ENCODE measurements at places on chromosomes 5 and 9.

GRCh38 chr9:93464395-93464794 lies 11.0 kb upstream of the FAM120AOS start:
- DNase-seq = no peak

- DNase-seq = no peak
These were observed 53.7 kb upstream of the DAB2IP start for GRCh38 chr9:121597698-121598166.

DNA sequence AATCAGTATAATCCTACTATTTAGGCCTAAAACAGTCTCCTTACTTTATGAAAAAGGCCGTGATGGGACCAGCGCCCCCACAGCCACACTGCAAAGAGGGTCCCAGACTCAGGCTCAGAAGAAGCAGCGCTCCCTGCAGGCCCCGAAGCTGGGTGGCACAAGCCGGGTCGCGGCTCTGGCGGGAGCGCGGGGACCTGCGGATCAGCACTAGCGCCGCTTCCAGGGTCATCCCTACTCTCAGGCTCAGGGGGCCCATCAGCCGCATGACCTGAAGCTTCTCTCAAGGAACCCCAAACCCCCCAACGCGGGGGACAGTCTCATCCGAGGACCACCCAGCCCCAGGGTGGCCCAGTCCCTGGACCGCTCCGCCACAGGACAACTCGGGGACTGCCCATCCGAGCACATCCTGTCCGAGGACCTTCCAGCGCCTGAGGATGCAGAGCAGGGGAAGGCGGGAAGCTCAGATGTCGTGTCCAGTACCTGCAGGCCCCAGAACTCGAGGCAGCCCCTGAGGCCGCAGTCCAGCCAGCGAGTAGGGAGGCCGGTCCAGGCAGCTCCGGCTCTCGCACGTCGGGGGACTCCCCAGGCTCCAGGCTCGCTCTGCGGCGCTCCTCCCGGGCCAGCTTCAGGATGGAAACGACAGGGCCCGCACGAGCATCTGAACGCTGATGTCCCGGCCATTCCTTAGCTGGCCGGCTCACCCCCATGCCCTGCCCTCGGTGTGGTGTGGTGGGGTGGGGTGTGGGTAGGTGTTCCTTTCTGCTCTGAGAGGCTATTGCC lies 32.4 kb upstream of the CDK20 start:
- no peak for DNase-seq

DNA sequence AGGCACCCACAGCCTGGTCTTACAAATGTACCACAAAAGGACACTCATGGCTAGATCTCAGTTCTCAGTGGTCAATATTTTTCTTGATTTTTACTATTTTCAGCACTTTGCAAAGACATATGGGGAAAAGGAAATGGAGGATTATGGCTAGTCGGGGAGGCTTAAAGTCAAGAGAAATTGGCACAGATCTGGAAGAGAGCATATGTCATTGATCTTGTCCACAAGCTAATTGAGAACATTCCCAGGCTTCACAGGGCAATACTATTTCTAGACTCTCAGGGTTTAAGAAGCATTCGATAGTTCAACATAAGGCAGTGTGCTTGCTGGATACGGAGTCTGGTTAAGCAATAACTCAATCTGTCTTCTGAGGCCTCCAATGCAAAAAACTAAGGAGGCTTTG lies 285.8 kb downstream of the ZNF608 start:
- no peak for DNase-seq

- no peak for DNase-seq
These were observed 1.3 kb downstream of the RAI14 start for GRCh38 chr5:34657274-34657921.

- peak; percentile 85 for DNase-seq
These were observed 79.4 kb downstream of the ESM1 start for GRCh38 chr5:54905942-54906537.

DNA sequence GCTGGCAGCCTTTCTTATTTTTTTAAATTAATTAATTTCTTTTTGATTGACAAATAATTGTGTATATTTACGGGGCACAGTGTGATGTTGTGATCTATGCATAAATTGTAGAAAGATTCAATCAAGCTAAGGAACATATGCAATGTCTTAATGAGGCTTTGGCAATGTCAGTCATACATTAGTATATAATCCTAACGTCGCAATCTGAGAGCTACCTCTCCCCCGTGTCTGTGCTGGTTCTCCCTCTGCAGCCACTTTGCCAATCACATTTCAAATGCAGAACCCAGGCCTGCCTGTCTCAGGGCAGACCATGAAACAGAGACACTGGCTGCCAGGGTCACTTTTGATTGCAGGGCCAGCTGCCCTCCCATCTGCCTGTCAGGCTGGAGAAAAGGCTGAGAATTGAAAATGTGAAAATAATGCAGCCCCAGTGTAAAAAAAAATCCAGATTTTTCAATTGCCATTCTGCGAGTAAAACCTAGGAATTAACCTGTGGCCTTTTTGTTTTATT lies 56.3 kb downstream of the SLC24A2 start:
- no peak for DNase-seq

DNA sequence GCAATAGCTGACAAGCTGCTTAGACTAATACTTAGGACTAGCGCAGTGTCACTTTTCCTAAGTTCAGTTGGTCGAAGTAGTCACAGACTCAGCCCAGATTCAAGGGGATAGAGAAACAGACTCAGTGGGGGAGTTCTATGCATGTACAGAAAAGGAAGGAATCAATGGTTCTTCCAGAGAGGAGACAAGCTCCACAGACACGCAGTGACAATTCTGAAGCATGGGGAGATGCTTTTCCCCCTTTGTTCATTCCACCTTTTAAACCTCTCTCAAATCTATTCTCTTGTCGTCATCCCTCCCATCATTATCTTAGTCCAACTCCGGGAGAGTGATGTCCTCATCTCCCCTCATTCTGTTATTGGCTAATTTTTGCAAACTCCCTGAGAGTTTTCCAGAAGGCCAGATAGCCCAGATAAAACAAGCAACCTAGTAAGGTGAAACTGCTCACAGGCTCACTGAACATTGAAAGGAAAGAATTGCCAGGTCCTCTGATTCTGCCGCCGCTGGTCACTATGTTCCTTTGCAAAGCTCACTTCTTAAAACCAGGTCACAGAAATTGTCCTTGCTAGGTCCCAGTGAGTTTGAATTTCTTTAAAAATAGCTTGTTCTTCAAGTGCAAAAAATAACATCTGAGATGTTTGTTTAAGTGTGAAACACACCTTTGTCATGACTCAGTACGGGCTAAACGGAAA lies 13.4 kb upstream of the STRBP start:
- no peak for DNase-seq

DNA sequence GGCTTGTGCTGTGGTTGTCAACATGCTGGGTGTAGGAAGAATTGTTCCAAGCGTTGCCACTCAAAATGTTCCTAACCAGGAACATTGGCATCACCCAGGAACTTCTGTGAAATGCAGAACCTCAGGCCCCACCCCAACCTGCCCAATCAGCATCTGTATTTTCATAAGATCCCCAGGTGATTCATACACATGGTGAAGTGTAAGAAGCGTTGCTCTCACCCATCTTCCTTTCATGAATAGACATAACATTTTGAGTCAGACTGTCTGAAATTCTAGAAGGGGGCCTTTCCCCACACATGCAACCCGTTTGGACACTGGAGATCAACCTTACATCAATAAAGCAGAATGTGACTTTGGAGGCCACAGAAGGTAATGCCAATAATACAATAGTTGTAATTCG lies 9.3 kb upstream of the AFAP1L1 start:
- DNase-seq = no peak

DNA sequence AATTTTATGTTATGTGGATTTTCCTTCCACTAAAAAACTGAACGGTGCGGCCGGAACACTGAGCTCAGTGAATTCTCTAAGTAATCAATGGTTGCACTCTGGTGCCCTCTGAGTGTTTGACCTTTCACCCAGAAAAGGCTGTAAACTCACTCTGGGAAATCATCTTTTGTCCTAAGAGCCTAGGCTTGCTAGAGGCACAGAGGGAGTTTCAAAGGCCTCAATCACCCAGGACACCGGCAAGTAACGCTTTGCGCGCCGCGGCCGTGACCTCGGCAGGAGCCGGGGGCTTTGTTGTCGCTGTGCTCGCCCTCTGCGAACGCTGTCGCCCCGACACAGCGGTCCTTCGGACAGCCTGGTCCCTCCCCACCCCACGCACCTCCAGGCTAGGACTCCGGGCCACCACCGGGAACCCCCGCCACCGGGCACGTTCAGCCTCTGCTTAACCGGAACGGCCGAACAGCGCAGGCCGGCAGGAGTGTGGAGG lies 703 bp downstream of the ISCA1 start:
- DNase-seq = no peak

DNA sequence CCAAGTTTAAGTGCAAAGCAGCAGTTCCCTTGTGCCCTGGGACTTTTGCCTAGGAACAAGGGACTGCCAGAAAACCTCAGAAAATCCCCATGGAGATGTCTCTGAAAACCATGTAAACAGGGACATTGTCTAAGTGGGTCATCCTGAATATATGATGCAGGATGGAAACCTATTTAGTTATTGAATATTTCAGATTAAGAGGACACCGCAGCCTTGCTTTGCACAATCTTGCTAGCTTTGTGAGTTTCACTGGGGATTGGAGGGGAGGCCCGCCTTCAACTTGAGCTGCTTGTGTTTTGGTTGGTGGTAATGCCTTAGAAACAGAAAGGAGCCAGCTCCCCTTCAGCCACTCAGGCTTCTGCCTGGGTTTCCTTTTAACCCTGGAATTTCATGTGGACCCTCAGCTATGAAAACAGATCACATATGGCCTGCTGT lies 112.8 kb downstream of the C9orf152 start:
- no peak for DNase-seq

DNA sequence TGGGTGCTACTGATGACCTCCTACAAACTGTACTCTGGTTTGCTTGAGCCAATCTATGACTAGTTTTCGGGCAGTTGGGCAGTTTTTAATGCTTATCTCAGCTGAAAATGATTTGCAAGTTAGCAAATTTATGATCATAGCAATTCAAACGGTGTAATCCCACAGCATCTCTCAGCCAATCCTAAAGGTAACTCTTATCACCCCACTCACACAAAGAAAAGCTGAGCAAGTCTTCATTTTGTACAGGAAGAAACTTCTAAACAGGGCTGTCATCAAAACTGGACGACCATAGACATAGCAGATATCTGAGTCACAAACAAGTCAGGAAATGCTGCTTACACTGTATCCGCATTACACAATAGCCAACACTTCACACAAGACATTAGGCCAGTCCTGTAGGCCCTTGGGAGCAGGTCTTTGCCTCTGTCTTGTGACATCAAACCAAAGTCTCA lies 2.6 kb upstream of the ENC1 start:
- no peak for DNase-seq

- DNase-seq = no peak
These were observed 585.5 kb downstream of the ISL1 start for GRCh38 chr5:51968756-51969155.

DNA sequence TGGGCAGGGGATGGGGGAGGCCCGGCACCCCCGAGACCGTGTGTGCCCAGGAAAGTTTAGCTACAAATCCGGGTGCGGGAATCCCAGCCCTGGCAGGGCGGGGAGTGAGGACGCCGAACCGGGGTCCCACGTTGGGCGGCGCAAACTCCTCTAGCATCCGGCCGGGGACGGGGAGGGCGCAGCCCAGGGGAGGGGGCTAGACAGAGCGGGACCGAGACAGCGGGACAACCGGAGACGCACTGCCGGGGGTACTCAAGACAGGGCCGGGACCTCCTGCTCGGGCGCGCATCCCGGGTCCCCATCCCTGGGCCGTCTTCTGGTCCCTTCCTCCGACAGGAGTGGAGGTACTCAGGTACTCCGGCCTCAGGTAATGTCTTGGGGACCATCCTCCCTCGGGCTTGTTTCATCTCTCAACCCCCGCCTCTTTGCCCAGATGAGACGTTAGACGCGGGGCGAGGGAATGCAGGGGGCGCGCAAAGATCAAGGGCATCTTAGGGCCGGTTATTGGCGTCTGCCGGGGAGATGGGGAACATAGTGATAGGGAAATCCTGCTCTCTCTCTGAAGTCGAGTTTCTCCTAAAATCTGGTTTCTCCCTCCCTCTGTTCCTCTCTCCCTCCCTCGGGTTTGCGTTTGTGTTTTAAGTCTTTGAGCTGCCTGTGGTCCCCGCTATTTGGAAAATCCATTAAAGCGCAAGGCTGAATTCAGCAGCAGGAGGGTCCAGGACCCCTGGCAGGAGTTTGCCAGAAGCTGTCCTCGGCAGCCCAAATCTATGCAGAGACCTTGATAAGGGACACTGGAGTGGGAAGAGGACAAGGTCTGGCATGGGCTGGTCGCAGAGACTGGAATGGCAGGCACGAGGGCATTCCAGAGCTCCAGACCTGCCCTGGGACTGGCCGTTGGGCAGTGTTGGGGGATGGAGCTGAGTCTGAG lies 815 bp downstream of the PDZD2 start:
- peak; percentile 63 for DNase-seq

GRCh38 chr9:129968690-129969485 lies 74.1 kb downstream of the FNBP1 start:
- no peak for DNase-seq

DNA sequence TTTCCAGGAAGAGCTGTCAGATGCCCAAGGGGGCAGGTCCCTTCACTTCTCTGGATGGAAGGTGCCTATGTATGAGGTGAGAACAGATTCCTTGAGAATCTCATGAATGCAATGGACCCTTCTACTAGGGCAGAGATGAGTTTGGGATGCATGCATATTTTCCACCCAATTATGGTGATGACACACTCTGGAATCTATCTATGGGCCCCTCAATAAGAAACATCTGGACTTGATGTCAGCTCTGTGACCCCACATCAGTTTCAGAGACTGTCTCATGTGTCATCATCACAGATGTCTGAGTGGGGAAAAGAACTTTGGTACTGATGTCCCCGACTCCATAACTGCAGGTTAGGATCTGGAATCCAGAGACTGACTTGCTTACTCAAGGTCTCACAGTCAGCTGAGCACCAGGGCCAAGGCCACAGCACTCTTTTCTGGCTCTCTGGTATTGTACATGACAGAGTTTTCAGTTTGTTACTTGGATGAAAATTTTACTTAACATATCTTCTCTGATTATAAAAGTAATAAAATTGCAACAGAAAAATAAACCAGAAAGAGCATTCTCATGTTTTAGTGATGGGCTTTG lies 177.0 kb downstream of the DCP2 start:
- no peak for DNase-seq

DNA sequence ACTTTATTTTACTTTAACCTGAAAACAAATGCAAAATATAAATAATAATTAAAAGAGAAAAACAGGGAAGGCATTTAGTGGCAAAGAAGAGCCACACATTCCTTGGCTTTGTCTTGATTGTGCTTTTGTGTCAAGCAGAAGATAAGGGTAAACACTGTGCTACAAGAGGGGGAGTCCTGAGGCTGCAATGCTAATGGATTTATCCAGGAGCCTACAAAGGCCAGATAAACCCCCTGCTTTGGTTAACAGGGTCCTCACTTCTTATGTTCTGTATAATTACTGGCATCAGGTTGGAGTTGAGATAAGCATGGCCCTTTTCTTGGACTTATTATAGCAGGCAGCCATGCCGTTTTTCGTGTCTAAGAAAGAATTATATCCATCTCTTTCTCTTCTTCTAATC lies 302.8 kb downstream of the EFNA5 start:
- no peak for DNase-seq

- no peak for DNase-seq
These were observed 735.8 kb upstream of the WWC1 start for GRCh38 chr5:167555565-167556166.

All from activated effector memory CD4-positive, alpha-beta T cell treated with anti-CD3 and anti-CD28 coated beads, Interleukin-2, amount 50 U/mL, for 16 hours (primary cell).